ENCODE measurements at places on chromosomes 6 and 20.

- no peak for DNase-seq
Measured at GRCh38 chr6:140879946-140880345, 1252.8 kb upstream of the GJE1 start.

- no peak for DNase-seq
Measured at GRCh38 chr6:146876271-146877151, 277.7 kb downstream of the ADGB start.

GRCh38 chr20:23078351-23079015, 7.6 kb downstream of the CD93 start:
- DNase-seq = no peak

DNA sequence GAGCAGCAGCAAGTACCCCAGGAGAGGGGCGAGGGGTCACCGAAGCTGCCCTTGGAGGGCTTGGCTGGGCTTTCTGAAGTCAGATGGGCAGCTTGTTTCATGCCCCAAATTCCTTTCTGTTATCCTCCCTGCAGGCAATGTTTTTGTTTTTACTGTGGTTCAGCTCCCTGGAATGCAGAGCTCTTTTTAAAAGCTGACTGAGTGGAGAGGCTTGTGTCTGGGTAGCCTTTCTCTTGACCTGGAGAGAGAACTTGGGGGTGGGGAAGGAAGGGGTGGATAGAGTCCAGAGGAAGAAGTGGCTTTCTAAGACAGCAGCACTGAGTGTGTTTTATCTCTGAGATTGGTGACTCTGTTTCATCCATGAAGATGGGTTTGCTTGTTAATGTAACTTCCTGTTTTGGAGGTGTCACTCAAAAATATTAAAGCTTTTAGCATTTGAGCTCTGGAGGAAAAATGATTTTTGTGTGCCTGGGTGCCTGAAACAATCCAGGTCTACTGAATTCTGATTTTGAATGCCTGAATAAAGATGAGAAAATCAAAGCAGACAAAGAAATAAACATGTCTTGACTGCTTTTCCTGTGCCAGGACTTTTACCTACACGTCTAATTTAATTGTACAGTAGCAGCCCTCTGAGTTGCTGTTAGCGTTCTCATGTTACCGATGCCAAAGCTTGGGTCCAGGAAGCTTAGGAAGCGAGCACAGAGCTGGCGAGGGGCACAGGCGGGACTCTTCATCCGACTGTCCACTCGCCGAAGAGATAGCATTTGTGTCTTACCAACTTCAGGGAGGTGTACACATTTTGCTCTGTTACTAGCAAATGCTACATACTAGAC, 78.2 kb upstream of the EEF1E1 start:
- DNase-seq = no peak

DNA sequence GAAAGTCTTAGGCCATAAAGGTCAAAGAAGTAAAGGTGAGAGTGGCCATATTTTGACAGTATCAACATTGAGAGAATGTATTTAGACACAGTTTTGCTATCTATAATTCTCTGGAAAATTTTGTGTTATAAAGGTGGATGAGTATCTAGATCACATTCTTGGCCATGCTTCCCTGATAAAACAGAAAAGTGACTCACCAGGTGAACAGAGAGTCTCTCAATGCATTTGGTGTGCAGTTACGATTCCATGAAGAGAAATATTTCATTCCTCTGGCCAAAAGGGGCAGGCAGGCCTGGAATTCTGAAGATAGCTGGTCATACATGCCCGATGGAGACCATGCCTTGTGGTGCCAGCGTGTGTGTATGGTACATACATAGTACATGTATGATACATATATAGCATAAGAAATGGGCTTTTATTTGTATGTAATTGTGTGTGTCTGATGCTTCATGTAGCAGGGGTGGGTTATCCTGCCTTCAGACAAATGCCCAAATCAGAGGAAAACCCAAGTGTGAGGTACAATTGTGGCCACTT, 164.0 kb downstream of the SOBP start:
- DNase-seq = no peak

DNA sequence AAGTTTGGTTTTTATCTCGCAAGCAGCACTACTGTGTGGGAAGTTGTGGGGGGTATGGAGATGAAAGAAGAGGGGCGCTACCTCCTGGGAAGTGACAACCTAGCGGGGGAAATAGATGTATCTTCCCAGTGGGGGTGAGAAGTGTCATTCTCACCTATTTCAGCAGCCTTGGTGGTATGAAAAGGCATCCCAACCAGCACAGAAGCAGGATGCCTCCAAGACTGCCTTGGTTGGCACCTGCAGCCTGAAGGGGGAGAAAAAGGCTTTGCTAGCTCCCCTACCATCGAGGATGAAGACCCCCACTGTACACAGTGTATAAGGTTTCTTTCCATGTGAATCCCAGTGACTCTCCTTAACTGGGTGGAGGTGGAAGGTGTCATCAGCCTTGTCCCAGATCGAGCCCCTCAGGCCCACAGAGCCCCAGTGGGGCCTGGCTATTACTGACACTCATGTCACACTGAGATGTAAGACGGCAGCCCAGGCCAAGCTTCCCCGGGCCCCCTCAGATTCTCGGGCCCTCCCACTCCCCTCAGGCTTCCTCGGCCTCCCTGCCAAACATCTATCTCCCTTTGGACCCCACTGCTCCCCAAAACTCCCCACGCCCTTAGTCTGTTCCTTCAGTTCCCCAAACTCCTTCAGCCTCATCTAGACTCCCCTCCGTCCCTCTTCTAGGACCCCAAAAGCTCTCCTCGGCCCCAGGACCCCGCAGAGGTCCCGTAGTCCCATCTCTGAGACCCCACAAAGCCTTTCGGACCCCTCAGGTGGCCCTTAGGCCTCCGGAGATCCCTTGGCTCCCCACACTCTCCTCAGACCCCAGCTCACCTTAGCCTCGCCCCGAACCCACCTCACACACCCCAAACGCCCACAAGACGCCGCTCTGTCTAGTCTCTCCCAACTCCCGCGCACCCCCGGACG, 688 bp downstream of the COMMD7 start:
- DNase-seq = no peak

GRCh38 chr6:22117631-22118030, 179.2 kb downstream of the PRL start:
- no peak for DNase-seq

- DNase-seq = no peak
Measured at GRCh38 chr6:56345376-56345995, 98.1 kb upstream of the COL21A1 start.

DNA sequence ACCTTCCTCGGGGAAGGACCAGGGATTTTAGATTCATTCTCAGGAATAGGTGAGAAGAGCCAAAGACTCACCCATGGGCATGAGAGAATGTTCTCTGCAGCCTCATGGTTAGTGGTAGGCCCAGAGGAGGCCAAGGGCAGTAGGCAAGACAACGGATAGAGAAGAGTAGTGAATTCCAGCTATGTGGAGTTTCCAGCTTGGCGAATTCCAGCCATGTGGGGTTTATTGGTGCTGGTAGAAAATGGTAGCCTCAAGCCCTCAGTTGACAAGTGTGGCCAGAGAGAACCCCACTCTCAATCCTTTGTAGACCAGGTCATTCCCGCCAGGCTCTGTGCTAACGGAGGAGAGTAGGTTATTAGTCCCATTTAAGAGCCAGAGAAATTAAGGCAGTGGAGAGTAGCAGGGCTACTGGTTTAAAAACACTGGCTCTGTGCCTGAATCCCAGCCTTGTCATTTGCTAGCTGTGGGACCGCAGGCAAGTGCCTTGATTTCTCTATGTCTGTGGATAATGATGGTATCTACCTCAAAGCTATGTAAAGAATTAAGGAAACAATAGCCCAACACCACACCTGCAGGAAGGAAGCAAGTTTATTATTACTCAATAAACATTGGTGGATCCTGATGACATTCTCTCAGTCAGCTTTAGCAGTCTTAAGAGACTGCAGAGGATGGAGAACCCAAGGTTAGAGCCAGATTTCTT, 2.0 kb upstream of the SLC9A8 start:
- DNase-seq = no peak

DNA sequence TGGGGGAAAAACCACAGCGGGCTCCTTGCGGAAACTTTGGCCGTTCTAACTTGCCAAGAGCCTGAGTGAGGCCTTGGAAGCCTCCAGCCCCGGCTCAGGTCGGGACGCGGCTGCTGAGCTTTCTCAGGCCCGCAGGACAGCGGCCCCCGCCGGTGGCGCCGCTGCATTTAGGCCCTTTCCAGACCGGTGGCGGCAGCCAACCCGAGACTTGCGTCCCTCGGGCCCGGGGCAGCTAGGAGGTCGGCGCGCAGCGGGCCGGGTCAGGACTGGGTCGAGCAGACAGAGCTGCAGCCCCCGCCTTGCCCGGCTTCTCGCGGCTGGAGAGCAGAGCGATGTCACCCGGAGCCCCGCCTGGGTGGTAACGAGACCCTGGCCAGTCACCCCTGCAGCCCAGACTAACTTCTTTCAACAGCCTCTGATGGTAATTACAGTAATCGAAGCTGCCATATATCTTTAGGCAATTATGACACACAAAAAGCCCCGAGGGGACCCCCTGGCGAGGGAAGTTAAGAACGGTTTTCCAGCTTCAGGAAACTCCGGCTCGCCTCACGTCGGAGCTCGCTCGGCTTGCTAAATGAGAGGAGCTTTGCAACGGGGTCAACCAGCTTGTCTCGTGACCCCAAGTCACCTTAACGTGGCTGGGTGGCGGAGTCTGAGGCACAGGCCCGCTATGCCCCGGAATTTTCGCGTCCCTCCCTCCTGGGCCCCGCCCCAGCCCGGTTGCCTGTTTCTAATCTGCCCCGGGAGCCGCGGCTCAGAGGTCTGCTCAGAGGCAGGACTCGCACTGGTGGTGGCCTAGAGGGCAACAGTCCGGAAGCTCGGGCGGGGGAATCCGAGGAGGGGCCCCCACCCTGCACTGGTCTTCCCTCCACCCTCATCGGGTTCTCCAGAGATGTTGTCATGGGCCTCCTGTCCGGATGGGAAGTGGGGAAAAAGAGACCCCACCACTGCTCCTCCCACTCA, 3.0 kb downstream of the NR2E1 start:
- DNase-seq = no peak

GRCh38 chr6:4781426-4781825, 5.2 kb downstream of the CDYL start:
- DNase-seq = no peak

- no peak for DNase-seq
Measured at GRCh38 chr6:11515763-11516162, 21.8 kb upstream of the TMEM170B start.

GRCh38 chr6:4259391-4259790, 124.0 kb upstream of the ECI2 start:
- DNase-seq = no peak

DNA sequence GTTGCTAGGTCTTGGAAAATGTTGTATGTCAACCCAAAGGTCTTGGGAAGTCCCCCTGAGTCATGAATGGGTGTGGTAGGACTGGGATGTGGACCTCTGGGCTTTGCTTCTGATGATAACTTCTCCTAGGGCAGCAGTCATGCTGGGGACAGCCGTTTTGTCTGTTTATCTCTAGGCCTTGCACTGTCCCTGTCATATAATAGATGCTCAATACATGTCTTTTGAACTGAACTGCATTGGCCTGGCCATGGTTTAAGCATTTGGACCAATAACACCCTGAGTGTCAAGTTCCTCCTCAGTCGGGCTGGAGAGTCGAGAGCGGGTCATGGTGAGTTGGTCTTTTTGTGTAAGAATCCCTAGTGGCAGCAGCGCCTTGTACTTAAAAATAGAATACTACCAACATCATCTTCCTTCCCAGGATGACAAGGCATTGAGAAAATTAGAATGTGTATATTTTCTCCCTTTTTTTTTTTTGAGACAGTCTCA, 43.1 kb downstream of the E2F3 start:
- no peak for DNase-seq

DNA sequence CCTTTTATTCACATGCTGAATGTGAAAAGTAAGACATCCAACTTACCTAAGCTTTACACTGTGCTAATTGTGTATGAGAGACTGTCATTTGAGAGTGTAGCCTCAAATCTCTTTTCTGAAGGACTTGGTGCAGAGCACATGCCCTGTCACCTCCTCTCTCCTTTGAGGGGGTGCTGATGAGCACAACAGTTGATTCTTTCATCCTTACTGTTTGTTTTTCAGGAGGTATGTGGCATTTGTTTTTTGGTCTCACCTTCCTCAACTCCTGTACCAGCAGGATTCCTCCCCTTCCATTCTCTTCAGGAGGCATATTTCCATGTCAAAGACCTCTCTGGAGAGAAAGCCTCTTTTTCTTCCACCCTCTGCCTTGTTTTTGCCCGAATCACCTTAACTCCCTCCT, 252.6 kb upstream of the CITED2 start:
- no peak for DNase-seq

DNA sequence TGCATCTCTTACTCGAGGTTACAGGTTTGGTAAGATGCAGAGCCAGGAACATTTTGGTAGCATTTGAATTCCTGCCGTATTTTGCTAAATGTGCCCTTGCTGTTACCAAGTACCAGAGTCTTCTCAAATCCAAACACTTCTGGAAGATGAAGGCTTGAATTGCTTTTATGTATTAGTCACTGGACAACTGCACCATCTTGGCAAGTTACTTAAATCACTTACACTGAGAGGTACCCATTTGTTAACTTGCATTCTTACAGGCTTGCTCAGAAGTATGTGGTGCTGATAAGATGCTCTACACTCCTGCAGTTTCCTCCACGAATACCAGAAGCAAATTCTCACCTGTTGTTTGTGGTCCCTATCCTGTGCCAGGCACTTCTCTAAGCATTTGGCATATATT, 12.7 kb downstream of the IL22RA2 start:
- no peak for DNase-seq

DNA sequence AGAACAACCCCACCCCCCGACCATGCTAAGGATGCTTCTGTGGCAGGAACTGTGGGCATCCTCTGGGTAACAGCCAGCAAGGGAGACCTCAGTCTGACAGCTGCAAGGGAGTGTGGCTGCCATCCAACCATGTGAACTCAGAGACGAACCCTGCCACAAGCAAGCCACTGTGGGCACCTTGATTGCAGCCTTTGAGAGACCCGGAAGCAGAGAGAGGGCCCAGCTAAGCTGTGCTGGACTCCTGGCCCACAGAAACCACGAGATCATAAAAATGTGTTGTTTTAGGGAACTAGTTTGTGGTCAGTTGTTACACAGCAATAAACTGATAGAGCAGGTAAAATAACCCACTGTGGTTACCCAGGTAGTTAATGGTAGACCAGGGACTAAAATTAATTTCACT, 414.6 kb downstream of the CDH26 start:
- DNase-seq = no peak

DNA sequence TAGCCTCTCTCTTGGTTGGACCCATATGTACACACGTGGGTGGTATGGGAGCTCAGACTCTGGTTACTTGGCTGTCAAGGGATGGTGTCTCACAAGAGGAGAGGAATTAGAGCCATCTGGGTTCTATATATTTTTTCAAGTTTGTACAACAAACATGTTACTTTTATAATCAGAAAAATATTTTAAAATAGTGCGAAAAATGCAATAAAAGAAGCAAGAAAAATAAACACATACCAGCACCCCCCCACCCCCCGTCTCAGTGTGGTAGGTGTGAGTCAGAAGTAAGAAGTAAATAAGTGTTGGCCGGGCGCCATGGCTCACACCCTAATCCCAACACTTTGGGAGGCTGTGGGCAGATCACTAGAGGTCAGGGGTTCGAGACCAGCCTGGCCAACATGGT, 2.1 kb upstream of the TIAM2 start:
- DNase-seq = no peak

GRCh38 chr6:79057746-79058145, 20.3 kb downstream of the PHIP start:
- DNase-seq = no peak
